GM23338 (cell line): ENCODE measurements at places on chromosomes 4 and X.

DNA sequence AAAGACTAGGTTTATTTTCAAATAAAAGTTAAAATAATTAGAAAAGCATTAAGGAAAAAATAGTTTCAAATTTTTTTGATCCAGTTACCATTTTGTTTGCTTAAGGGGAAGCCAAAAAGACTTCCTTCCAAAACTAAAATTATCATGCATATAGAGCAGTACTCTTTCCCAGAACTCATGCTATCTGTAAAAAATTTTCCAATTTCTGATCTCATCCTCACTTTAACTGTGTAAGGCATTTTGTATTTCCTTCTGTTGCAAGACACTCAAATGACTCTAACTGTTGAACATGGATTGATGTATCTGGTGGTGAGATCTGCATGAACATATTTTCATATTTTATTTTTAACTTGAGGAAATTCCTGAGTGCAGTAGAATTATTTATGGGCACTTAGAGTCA is 150.1 kb downstream of the ADAM29 start:
- DNase-seq, result no peak

- no peak for DNase-seq
Observed at GRCh38 chr4:82450966-82451755, 20.8 kb downstream of the ENOPH1 start.

- no peak for DNase-seq
Observed at GRCh38 chr4:751676-752075, 46.0 kb downstream of the PCGF3 start.

GRCh38 chrX:46575586-46575985 is 2.0 kb downstream of the CHST7 start:
- no peak for DNase-seq

- no peak for DNase-seq
Observed at GRCh38 chrX:43688586-43688985, 32.5 kb downstream of the MAOA start.

DNA sequence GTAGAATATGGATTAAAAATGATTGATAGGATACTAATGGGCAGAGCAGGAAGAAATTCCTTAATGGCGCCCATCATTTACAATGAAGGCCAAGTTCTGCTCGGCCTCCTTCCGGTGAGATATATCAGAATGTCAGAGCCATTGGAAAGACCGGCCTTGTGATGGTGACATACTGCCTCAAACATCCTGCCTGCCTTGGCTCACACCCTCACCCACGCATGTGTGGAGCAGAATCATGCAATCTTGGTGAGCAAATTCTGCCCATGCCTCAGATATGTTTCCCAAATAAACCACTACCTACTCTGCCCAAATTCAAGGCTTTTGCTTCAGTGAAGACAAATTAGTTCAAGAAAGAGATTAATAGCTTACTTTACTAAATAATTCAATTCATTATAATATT is 163.3 kb downstream of the MID1 start:
- DNase-seq, result no peak

DNA sequence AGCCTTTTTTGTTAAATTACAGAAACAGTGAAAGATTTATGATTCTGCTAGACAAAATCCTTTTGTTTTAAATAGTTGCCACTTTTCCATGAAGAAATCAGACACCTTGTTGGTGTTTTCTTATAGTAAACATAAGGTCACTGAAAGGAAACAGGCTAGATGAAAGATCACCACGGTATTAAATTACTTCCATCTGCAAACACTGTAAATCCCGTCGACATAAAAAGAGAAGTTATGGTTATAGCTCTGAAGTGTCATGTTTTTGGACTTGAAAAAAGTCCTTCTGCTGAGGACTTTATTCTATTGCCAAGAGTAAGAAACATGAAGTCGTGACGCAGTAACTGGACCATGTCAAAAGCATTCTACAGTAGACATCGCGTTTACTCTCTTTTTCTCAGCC is 567.6 kb upstream of the SLIT2 start:
- no peak for DNase-seq

DNA sequence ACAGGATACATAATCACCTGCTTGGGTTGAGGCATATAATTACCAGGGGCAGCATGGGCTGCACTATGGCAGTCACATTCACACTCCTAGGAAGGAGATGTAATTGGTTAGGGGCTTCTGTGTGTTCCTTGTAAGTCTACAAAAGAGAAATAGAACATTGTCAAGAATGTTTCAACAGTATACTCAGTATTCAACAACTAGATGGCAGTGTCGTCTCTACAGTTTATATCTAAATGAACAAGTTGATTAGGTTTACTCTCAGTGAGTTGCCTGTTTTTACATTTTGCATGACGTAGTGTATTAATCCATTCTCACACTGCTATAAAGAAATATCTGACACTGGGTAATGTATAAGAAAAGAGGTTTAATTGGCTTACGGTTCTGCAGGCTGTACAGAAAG is 50.5 kb upstream of the RAB33B start:
- DNase-seq, result peak; percentile 53
